Activated naive CD8-positive, alpha-beta T cell treated with anti-CD3 and anti-CD28 coated beads, Interleukin-2, amount 10 ng/mL, durations not matched to agents 7 days and 5 days (primary cell): ENCODE measurements at places on chromosomes 5 and 9.
A peak's percentile ranks its signal among the peaks of the same experiment; 100 is the strongest.

- no peak for DNase-seq
Measured at GRCh38 chr9:111949919-111950318, 53.3 kb downstream of the UGCG start.

GRCh38 chr5:124843596-124843899 lies 97.1 kb upstream of the ZNF608 start:
- DNase-seq = no peak

DNA sequence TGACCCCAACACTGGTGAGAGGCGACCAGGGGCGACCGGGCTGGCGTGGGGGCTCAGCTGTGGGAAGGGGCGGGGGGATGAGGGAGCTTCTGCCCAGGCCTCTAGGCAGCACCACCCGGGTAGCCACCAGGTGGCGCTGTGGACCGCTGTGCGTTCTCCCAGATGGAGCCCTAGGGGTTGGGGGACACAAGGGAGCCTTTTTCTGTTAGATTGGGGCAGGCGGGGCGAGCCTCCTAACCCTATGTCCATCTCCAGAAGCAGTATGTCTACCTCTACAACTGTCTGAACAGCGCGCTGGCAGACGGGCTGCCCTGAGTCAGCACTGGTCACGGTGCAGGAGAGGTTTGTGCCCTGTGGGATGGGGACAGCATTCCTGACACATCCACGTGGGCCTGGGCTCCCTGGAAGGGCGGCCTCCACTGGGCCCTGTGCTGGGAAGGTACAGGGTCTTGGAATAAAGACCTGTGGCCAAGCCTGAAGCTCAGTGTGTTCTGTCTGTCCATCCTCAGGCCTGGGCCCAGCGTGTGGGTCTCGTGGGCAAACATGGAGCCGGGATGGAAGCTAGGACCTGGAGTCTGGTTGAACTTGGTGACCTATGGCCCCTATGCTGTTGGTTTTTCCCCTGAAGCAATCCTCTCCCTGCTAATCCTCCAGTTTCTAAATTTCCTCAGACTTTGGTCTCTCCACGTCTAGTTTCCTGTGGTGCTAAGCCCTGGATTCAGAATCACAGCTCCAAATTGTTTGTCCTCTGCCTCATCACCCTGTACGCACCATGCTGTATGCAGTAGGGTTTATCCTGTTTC lies 23.1 kb upstream of the SPTLC1 start:
- peak; percentile 88 for DNase-seq

DNA sequence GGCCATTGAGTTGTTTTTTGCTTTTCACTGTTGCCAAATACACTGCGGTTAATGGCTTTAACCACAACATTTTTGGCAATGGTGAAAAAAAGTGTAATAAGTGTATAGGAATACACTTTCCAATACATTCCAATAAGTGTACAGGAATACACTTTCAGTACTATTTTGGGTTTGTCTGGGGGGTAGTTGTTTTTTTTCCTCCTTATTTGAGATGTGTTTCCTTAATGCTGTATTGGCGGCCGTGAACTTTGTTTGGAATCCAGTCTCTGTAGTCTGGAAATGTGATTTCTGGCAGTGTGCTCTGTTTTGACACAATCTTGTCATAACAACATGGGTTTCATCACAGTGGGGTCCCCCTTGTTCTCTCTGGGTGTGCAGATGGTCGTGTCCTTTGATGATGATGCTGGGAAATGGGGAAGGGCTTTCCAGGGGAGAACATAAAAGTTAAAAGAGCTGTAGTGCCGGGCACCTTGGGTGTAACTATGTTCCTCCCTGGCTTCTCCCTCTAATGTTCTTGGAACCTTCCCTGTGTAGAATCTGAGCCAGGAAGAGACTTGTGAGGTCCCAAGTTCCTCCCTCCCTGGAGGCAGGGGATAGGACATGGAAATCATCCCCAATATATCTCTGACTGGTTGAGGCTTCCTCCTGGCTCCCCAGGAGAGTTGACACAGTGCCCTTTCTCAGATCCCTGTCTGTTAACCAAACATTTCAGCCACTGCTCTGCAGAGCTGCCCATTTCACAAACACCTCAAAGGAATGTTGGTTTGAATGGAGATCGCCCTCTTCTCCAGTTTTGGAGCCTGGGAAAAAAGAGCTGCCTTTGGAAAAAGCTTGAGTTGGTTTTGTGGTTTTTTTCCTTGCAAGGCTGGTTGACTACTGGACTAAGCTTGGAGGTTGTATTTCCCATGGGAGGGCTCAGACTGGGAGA lies 44.8 kb downstream of the RCL1 start:
- no peak for DNase-seq

DNA sequence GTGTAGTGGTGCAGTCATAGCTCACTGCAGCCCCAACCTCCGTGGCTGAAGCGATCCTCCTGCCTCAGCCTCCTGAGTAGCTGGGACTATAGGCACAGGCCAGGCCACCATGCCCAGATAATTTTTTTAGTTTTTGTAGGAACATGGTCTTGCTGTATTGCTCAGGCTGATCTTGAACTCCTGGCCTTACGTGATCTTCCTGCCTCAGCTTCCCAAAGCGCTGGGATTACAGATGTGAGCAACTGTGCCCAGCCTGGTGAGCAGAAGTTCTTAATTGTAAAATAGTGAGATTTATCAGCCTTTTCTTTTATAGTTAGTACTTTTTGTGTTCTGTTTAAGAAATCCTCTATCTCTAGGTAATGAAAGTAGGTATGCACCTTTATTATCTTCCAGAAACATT lies 42.5 kb downstream of the NUP214 start:
- no peak for DNase-seq
